CD14-positive monocyte (primary cell): ENCODE measurements at places on chromosomes 13 and 19.

DNA sequence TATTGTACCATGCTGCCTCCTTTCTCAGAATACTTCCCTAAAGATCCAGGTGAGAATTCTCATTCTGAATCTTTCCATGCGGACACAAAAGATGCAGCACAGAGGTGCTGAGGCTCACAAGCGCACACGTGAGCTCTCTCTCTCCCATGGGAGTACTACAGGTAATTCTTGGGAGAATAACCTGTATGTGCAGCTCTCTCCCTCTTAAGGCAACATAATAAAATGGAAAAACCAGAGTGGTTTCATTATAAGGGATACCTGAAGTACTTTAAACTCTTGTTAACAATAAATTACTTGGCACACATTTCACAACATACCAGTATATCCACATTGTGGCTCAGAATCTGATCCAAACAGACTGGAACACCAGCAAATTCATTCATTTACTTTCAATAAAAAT is 40.4 kb downstream of the INTS6 start:
- no peak for DNase-seq

DNA sequence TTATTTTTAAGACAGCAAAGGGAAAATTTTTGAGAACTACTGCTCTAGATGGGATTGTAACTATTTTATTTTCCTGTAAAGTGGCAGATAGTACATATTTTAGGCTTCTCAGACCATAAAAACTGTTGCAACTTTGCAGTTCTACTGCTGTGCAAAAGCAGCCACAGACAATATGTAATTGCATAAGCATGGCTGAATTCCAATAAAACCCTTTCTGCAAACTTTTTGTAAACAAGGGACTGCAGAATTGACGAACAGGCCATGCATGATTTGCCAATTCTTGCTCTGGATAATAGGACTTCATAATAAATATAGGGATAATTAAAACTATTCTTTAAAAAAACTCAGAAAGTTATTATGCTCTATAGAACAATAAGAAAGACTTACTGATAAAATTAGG is 149.1 kb downstream of the SLITRK5 start:
- DNase-seq = no peak

- no peak for DNase-seq
Measured at GRCh38 chr19:18062028-18062427, 24.7 kb downstream of the IL12RB1 start.

- DNase-seq = no peak
Measured at GRCh38 chr13:32150794-32151193, 119.2 kb downstream of the FRY start.

DNA sequence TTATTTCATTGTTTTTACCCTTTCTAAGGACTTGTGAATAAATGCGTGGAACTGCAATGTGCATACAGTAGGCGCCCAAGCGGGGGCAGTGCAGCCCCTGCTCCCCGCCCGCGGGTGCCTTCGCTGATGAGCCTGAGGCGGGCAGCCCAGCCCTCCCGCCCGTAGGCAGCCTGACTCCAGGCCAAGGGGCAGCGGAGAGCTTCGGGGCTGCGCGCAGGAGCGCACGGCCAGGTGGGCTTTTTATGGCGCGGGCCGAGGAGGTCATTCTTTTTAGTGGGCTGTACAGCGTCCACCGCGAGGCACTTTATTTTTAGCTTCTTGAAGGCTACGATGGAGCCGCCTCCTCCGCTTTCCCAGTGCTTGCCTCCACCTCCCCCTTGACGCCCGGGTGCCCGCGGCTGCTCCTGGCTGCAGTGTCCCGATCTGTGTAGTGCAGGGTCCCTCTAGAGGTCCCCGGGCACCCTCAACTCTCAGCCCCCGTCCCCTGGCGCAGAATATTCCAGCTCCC is 60.5 kb downstream of the CCNE1 start:
- no peak for DNase-seq

DNA sequence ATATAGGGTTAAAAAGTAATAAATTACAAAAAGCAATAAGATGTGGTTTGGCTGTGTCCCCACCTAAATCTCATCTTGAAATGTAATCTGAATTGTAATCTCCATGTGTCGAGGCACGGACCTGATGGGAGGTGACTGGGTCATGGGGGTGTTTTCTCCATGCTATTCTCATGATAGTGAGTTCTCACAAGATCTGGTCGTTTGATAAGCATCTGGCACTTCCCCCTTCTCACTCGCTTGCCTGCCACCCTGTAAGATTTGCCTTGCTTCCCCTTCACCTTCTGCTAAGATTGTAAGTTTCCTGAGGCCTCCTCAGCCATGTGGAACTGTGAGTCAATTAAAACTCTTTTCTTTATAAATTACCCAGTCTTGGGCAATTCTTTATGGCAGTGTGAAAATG is 577.4 kb downstream of the TBC1D4 start:
- no peak for DNase-seq

GRCh38 chr13:51832471-51833152 is 12.4 kb downstream of the TMEM272 start:
- peak; percentile 52 for DNase-seq

DNA sequence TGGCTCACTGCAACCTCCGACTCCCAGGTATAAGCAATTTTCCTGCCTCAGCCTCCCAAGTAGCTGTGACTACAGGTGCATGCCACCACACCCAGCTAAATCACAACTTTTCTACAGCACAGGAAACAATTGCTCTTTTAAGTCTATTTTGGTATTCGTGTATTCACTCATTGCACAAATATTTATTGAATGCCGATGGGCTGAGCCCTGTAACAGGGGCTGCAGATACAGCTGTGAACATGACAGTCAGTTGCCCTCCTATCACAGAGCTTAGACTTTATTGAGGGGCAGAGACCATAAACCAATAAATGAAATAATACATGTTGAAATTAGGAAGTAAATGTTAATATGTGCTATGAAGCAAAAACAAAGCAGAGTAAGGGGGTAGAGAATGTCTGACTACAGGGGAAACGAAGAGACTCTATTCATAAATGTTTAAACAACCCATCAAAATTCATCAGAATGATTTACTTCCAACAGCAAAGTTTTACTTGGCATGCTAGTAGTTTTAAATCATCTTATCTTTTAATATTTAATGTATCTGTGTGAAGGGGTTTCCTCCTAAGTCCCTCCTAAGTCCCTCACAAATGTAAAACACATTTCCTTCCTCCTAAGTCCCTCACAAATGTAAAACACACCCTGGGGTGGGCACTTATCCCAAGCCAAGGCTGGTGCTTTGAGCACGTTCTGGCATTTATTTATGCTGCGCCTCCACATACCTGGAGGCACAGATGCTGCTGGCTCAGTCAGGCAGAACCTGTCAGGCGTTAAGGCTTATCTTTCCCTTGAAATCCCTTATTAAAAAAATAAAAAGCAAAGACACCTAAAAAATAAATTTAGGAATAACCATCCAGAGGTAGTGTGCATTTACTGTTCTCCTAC is 140.8 kb downstream of the MIPEP start:
- DNase-seq = no peak

- no peak for DNase-seq
Measured at GRCh38 chr13:98944336-98944735, 33.5 kb downstream of the DOCK9 start.
